ENCODE measurements at places on chromosomes 5 and 9.

GRCh38 chr5:173301695-173302545 lies 26.3 kb downstream of the STC2 start:
- no peak for DNase-seq
- no peak overlapping the region for H3K27ac ChIP-seq
- no peak overlapping the region for H3K4me3 ChIP-seq
- H3K27me3 ChIP-seq: peaks cover 48% of the 10 kb centered on the region

GRCh38 chr9:134373953-134374300 lies 47.7 kb downstream of the RXRA start:
- H3K27ac ChIP-seq: no peak overlapping the region
- H3K36me3 ChIP-seq: no peaks in the 10 kb centered on the region
- H3K4me1 ChIP-seq: no peaks in the 10 kb centered on the region
- H3K4me3 ChIP-seq: no peak overlapping the region

DNA sequence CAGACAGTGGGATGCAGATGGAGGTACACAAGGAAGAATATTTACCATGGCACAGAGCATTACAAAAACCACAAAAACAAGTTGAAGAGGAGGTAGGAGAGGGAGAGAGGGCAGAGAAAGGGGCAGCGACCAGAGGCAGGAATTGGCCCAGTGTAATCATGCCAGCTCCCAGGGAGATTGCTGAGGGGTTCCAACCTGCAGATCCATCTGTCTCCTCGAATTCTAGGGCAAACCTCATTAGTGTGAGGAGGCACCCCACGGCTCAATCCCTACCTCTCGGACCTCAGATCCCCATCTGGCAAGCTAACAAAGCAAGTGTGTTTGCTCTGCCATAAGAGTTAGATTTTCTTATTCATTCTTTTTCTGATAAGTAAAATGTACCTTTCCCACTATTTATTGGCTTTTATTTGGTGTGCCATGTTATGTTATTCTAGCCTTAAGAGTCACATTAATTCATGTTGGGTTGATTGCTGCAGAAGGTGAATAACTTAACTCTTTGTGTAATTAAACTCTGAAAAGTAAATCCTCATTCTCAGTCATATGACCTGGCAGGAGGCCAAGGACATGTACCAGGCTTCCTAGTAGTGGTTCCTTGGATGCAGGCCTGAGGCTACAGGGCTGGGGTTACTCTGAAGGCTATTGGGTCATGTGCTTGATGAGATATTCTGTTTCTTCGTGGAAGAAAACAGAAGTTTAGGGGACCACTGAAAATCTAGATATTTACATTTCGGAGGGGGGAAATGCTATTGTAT lies 315.2 kb upstream of the ATP10B start:
- no peak for DNase-seq
- H3K27me3 ChIP-seq: no peaks in the 10 kb centered on the region
- no peak overlapping the region for H3K4me3 ChIP-seq

GRCh38 chr5:145903113-145903512 lies 30.3 kb upstream of the GRXCR2 start:
- no peak overlapping the region for H3K4me3 ChIP-seq
- no peak for DNase-seq
- H3K27me3 ChIP-seq: no peaks in the 10 kb centered on the region
- H3K4me1 ChIP-seq: no peaks in the 10 kb centered on the region

DNA sequence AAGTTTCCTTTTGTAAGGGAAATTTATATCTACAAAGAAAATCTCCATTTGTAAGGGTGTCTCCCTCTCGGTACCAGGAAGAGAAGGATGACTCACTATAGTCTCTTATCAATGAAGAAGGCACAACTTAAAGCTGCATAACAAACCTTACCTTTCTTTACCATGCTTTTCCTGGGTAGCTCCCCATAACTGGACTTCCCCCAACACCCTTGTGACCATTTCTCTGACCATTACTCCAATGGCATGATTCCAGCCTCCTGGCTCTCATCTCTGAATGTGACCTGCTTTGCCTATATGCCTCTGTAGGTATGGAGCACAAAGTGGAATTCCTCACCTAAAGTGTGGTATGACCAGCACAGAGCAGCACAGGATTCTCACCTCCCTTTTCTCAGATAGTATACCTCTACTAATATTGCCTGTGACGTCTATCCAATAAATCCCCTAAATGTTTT lies 62.8 kb downstream of the GNA14 start:
- H3K27ac ChIP-seq: no peak overlapping the region
- H3K4me1 ChIP-seq: no peaks in the 10 kb centered on the region
- no peak for DNase-seq
- no peaks in the 10 kb centered on the region for H3K36me3 ChIP-seq
- no peak overlapping the region for H3K4me3 ChIP-seq
